GM23338 (cell line): ENCODE measurements at places on chromosomes 1 and 21.

DNA sequence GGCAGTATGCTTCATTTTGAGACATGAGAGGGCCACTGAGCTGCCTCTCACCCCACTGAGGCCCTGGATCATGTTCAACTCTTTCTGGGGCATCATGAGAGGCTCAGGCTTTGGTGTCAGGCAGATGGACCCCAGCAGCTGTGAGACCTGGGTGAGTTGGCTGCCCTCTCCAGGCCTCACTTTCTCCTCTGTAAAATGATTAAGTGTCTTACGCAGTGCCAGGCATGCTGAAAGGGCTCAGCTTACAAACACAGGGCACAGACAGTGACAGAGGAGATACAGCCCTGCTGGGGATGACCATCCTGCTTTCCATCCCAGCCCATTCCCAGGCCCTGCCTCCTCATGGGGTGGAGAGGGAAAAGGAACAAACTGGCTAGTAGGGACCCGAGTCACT is 387.4 kb downstream of the MATN1 start:
- no peak for DNase-seq

DNA sequence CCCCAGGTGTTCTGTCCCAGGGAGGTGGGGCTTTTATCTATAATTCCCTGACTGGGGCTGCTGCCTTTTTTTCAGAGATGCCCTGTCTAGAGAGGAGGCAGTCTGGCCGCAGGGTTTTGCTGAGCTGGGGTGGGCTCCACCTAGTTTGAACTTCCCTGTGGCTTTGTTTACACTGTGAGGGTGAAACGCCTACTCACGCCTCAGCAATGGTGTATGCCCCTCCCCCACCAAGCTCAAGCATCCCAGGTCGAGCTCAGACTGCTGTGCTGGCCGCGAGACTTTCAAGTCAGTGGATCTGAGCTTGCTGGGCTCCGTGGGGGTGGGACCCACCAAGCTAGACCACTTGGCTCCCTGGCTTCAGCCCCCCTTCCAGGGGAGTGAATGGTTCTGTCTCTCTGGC is 124.3 kb downstream of the CENPF start:
- peak; percentile 68 for DNase-seq

- DNase-seq: no peak
Measured at GRCh38 chr21:40675017-40675416, 171.9 kb downstream of the DSCAM start.

DNA sequence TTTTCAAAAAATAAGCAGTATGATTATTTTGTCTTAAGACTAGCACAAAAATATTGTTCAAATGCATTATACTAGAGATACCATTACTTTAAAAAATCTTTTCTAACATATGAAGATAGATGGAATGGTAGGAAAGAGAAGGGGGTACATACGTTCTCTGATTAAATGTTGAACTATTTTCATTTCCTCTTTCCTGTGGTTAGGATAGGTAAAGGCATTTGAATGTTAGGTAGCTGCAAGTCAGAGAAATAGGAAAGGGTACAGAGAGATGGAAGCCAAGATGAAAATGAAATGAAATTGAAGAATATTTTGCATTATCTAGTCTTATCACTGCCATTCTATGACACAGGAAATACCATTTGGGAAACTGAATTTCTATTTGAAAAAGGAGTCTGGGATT is 28.3 kb downstream of the TLCD4 start:
- no peak for DNase-seq

GRCh38 chr1:42886046-42886739 is 39.8 kb downstream of the ZNF691 start:
- no peak for DNase-seq

- no peak for DNase-seq
Measured at GRCh38 chr1:95035536-95035935, 37.2 kb downstream of the ALG14 start.
